ENCODE measurements at places on chromosomes 2 and 18. TPM values are rescaled to one million over a fixed set of nuclear protein-coding genes. Genes with fewer than 3 reads are reported as not detected.

HJURP gene
- total RNA-seq: 0.69 TPM

DNA sequence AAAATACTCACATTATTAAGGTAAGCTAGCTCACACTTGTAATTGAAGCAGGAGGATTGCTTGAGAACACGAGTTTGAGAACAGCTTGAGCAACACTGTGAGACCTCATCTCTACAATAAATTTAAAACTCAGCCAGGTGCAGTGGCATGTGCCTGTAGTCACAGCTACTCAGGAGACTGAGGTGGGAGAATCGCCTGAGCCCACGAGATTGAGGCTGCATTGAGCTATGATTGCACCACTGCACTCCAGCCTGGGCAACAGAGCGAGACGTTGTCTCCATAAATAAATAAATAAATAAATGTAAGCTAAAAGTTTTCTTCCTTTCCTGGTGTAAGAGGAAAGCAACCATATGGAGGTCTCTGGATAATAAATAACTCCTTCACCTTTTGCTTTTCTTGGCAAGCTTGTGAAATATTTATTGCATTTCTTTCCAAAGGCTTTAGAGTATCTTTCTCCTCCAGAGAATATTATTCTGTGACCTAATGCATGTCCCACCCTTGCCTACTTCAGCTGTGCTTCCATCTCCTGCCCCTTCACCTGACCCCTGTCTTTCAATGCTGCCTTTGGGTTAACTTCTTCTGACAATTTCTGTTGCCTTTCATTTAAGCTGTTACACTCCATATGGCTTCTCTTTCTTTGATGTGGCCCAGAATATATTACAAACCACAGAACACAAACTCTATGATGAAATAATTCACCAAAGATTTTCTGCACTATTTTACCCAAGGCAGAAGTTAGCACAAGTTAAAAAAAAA lies 280.7 kb upstream of the RND3 start:
- no peak for DNase-seq
- H3K4me1 ChIP-seq: no peaks in the 10 kb centered on the region
- no peaks in the 10 kb centered on the region for H3K27me3 ChIP-seq

DNA sequence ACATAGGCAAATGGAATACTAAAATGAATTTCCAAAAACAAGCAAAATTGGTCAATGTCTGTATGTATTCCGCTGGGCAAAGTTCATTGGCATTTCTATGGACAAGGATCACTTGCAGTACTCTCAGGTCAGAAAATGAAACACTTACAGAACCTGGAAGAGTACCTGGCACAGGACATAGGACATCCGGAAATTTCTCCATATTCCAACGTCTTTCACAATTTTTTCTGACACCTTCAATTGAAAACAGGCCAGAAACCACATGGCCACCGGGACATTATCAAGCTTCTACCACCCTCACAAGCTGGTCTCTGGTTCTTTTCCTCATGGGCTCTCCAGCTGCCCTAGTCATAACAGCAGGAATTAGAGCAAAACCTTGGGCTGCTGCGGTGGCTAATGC lies 96.9 kb upstream of the MSH6 start:
- no peak overlapping the region for H3K4me3 ChIP-seq
- DNase-seq: no peak
- no peak overlapping the region for H3K27ac ChIP-seq

- H3K4me1 ChIP-seq: peaks cover 20% of the 10 kb centered on the region
- no peak for DNase-seq
- H3K27me3 ChIP-seq: no peaks in the 10 kb centered on the region
- no peak overlapping the region for H3K4me3 ChIP-seq
These were observed 13.5 kb downstream of the SDC1 start for GRCh38 chr2:20211420-20211819.

DNA sequence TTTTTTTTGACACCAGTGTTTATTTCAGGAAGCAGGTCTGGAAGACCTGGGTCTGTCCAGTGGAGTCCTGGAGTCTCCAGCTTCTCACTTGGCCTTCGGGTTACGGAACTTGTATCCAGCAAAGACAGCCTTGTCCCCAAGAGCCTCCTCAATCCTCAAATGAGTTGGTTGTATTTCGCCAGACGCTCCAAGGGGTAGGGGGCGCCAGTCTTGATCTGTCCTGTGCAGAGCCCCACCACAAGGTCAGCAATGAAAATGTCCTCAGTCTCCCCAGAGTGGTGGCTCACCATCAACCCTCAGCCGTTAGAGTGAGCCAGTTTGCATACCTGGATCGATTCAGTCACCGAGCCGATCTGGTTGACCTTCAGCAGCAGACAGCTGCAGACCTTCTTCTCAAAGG lies 21.9 kb downstream of the ASXL2 start:
- peaks cover 26% of the 10 kb centered on the region for H3K4me1 ChIP-seq
- no peaks in the 10 kb centered on the region for H3K27me3 ChIP-seq
- no peak overlapping the region for H3K27ac ChIP-seq
- H3K4me3 ChIP-seq: no peak overlapping the region
